D721Med (cell line): ENCODE measurements at places on chromosomes 3 and 15.

- no peak for DNase-seq
Measured at GRCh38 chr3:78978037-78978436, 789.8 kb downstream of the ROBO1 start.

DNA sequence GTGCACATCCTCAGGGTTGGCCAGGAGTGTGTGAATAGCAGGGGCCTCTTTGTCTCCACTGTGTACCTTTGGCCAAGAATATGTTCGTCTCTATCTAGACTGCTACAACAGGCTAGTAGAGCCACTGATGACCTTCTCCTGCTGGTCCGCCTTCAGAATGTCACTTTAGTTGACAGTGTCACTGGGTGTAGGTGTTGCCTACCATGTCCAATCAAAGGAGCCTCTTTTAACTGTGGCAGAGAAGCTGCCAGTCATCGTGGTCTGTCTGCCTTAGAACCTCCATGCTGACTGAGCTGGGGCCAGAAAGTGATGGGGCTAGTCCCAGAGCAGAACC lies 40.1 kb downstream of the OXSR1 start:
- no peak for DNase-seq

- no peak for DNase-seq
Measured at GRCh38 chr15:66180531-66181097, 72.9 kb downstream of the MEGF11 start.

GRCh38 chr3:109265295-109265694 lies 51.0 kb downstream of the DPPA2 start:
- no peak for DNase-seq

- DNase-seq = no peak
Measured at GRCh38 chr15:81184188-81184587, 12.5 kb upstream of the IL16 start.
